Left kidney (tissue), 8 donors: ENCODE measurements at places on chromosomes 4 and X. TPM values are rescaled to one million over a fixed set of nuclear protein-coding genes. Genes with fewer than 3 reads are reported as not detected.

Gene RTL3
- polyA plus RNA-seq = not detected

GRCh38 chr4:184762100-184762499 lies 28.2 kb upstream of the CENPU start:
- DNase-seq = no peak

DNA sequence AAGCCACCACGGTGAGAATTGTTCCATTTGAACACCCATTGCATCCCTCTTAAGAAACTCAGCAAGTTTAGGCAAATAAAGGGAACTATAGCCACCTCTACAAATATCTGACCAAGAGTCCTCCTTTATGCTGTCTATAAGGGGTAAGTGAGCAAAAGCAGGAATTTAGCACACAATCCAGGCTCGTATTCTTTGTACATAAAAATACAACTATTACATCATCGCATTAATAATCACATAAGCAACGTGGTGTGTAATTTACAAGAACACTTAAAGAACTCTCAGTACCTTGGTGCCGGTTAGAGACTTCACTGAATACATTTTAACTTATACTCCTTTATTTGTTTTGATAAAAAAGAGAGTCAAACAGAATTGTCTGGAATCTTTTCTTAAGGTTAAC lies 38.8 kb downstream of the PALLD start:
- DNase-seq = no peak

DNA sequence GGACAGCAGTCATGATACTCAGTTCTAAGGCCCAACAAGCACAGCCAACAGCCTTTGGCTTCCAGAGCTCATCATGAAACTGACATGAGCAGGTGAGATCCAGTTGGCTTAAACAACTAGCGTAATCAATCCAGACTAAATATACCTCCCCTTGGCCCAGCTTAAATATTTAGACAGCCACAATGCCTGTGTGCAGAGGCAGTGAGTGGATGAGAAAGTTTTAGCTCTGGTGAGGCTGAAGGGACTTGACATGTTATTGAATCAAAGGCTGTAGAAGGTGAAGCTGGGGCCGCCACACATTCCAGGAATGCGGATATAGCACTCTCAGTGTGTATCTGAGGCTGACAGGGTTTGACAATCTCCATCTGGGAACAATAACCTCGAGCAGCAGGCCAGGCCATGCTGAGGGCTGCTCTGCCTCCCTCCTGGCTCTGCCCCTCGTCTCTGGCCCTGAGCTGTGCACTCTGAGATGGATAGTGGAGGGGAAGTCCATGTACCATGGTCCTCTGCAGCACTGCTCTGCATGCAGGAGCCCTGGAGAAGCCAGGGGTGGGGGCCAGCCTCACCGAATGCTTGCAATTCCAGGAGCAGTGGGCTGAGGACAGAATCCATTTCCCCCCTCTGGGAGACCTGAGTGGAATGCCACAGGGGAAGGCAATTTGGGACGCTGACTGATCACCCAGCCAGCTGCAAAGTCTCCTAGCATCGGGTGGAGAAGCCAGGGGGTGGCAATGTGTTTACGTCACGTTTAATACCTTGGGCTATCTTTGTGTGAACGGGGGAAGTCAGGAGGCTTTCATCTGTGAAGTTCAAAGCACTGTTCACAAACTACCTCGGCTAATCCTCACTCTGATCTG lies 37.3 kb upstream of the RASL11B start:
- peak; percentile 83 for DNase-seq

- DNase-seq = no peak
Observed at GRCh38 chr4:155377276-155377675, 511 bp upstream of the MAP9 start.

Gene ADAM29
- 0.07 TPM for polyA plus RNA-seq

- DNase-seq = no peak
Observed at GRCh38 chr4:118834070-118834469, 1.9 kb downstream of the SEC24D start.

- DNase-seq = no peak
Observed at GRCh38 chrX:131918839-131919238, 104.3 kb upstream of the STK26 start.

GRCh38 chr4:123116412-123116811 lies 194.0 kb upstream of the NUDT6 start:
- no peak for DNase-seq

GRCh38 chrX:118199997-118200396 lies 83.4 kb upstream of the KLHL13 start:
- no peak for DNase-seq
